Hematopoietic multipotent progenitor cell treated with erythropoietin and hydrocortisone succinate and interleukin-3 and kit ligand, for 15 days (in vitro differentiated cells): ENCODE measurements at places on chromosomes 12 and 14.

GRCh38 chr12:121764808-121765207 is 28.7 kb downstream of the RHOF start:
- no peak for DNase-seq

DNA sequence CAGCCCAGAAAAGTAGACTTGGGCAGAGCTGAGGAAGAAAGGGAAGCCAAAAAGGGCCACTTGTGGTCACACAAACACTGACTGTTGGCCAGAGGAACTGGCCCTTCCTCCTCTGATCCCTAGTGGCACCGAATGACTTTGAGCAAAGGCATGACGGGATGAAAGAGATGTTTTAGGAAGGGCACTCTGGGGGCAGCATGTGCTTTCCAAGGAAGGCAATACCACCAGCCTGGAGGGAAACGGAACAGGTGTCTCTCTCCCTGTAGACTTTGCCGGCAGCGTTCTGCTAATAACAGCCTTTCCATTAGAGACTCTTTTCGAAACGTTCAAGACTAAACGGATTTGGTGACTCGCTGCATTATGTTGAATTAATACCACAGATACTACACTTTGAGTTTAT is 12.3 kb upstream of the FBXO21 start:
- DNase-seq = no peak

DNA sequence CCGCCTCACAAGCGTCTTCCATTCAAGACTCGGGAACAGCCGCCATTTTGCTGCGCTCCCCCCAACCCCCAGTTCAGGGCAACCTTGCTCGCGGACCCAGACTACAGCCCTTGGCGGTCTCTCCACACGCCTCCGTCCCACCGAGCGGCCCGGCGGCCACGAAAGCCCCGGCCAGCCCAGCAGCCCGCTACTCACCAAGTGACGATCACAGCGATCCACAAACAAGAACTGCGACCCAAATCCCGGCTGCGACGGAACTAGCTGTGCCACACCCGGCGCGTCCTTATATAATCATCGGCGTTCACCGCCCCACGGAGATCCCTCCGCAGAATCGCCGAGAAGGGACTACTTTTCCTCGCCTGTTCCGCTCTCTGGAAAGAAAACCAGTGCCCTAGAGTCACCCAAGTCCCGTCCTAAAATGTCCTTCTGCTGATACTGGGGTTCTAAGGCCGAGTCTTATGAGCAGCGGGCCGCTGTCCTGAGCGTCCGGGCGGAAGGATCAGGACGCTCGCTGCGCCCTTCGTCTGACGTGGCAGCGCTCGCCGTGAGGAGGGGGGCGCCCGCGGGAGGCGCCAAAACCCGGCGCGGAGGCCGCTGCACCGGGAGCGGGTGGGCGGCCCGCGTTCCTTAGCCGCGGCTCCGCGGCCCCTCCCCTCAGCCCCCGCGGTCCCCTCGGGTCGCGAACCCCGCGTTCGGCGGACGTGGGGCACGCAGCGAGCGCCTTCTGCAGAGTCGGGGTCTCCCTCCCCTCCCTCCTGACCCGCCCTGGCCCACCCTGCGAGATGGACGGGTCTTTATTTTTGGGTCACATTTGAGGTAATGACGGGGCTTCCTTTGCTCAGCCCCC is at the start of gene UBC:
Gene UBC, minus strand, starts transcription at position 259 of the 847 bp plus-strand sequence. CDS start 879 bp downstream, outside the sequence.
- DNase-seq = peak; percentile 94

DNA sequence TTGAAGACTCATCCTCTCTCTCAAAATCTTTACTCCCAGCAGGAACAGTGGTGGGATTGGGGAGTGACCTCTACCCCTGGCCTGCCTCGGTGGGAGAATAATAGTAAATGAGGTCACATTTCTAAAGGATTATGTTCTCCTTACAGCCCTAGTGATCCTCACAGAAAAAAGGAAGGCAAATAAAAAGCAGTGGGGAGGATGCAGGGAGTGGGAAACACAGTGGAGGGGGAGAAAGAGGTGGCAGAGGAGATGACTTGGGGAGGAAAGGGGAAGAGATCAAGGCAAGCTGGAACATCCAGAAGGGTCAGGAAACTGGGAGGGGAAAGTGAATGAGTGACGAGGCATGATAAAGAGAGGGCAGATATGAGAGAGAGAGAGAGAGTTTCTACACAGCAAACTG is 8.3 kb upstream of the SYNDIG1L start:
- DNase-seq = no peak

DNA sequence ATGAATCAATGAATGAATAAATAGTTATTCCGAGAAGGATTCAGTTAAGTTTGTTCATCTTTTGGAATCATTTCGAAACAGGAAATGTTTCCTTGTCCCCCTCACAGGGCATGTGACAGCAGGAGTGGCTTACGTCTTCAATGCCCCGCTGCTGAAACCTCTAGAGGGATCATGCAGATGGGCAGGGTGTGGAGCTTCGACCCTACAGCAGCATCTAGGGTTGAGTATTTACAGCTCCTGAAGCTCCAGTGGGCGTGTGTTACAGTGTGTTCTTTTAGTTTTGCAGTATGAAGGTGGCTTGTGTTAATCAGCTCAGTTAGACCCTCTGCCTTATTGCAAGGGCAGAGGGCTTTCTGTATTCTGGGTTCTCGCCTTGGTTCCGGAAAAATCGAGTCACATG is 2.6 kb downstream of the NAV3 start:
- DNase-seq = no peak

DNA sequence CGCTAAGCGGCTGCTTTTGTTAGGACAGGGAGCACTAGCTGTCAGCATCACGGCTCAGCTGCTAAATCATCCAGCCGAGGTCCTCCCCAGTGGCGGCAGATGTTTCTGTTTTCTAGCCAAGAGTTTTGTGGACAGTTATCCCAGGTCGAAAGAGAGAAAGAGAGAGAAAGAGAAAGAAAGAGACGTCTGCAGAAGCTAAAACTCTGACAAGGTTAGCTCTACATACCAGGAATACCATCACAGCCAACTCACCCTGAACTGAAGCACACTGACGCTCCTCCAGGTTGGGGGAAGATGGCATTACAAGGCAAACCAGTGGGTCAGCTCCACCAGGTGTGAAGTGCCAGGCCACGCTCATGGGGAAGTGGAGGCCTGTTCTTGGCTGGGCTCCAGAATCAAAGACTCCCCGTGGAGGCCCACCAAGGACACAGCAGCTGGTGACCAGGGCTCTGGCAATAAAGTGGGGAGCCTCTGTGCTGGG is 64.9 kb upstream of the DICER1 start:
- no peak for DNase-seq

- DNase-seq = no peak
Observed at GRCh38 chr12:5846950-5847349, 98.1 kb downstream of the ANO2 start.

GRCh38 chr14:68442828-68443629 is 349.8 kb downstream of the ZFP36L1 start:
- DNase-seq = no peak

DNA sequence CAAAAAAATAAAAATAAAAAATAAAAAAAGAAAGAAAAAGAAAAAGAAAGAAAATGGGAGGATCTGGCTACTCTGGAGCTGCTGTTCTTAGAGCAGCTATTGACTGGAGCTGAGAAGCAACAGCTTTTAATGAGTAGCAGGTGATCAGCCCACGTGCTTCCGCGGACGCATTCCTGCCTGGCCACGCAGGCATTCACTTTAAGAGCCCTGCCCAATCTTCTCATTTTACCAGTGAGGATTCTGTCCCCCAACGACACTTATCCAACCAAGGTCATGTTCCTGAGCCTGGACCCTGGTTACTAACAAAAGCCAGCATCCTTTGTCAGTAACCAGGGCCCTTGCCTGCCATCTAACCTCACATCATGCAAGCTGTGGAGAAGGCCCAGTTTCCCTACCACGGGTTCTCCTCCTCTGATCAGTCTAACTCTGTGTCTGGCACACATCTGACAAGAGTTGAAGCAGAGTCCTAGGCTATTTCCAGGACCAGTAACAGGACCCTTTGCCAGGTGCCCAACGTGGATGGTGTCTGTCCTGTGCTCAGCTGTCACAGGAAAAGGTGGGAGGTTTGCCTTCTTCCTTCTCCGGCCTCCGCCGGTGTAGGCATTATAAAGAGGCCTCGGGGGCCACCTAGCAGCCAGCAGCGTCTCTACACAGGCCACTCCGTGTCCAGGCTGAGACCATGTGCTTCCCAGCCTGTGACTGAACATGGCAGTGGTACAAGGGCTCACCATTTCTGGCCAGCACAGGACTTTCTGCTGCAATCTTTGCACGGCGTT is 60.9 kb upstream of the GPATCH2L start:
- DNase-seq = no peak

- DNase-seq = no peak
Observed at GRCh38 chr12:113396828-113397496, 6.7 kb downstream of the SDS start.

DNA sequence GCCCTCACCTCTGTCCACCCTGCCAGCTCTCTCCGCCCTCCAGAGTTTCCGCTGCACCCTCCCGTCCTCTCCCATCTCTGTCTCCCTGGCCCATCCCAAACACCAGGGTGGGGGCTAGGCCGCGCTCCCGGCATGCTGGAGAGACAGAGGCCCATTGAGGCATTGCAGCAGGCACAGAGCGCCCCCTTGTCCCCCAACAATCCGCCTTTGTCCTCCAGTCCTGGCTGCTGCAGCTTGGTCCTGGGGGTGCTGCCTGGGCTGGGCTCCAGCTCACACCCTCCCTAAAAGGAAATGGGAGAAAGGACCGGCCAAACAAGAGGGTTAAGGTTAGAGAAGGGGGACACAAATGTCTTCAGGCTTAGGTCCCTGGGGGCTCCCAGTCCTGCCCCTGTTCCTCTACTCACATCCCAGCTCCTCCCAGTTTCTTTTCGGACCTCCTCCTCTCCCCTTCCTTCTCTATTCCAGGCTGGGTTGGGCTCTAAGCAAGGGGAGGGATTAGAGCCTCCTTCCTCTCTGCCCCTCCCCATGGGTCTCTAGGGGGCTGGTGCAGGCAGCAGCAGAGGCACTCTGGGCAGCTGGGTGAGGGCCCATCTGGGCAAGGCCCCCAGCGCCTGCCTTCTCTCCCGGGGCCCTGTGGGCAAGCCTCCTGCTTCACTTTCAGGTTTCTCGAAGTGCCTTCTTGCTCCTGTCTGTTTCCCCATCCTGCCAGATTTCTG is at the start of gene CMTM5:
Gene CMTM5, plus strand, starts transcription at position 565 of the 716 bp plus-strand sequence. CDS start 206 bp downstream, outside the sequence.
- DNase-seq = no peak

- DNase-seq = no peak
Observed at GRCh38 chr12:129145381-129145780, 292.1 kb downstream of the GLT1D1 start.

GRCh38 chr12:81500788-81501187 is 258.4 kb downstream of the PPFIA2 start:
- DNase-seq = no peak

DNA sequence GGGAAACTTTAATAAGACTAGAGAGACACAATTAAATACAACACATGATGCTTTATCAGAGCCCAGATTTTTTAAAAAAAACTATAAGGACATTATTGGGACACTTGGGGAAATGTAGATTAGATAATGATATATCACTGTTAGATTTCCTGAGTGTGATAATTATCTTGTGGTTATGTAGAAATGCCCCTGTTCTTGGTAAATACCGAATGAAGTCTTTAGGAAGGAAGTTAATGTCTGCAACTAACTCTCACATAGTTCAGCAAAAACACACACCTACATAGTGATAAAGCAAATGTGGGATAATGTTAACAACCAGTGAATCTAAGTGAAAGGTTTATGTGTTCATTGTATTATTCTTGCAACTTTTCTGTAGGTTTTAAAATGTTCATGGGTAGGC is 14.6 kb upstream of the CACNB3 start:
- DNase-seq = no peak

GRCh38 chr12:114682785-114683708 is 928 bp downstream of the TBX3 start:
- no peak for DNase-seq

- DNase-seq = peak; percentile 9
Observed at GRCh38 chr14:75003250-75004027, 718 bp downstream of the EIF2B2 start.

DNA sequence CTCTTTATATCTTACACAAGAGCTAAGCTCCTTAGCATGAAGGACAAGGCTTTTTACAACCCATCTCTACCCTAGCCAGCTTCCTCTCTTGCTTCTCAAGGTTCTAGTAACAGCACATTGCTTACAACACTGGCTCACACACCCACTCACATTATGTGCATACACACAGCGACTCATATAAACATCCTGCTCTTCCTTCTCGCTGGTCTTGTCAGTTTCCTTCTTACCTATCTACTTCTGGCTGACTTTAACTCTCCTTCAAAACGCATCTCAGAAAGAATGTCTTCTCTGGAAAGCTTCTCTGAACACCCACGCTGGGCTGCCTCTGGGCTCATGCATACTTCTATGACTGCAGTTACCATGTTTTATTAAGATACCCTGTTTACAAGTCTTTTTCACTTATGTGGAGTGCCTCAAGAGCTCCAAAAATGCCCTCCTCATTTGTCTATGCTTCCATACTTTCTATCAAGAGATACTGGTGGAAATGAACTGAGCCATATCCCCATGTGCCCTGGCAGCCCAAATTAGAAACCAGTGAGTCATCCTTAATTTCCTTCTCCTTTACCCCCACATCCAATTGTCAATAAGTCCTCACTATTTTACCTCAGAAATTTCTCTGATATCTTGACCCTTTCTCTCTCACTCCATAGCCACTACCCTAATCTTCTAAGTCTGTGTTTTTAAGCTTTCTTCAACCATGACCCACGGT is 126.9 kb upstream of the KRAS start:
- DNase-seq = no peak

GRCh38 chr12:15837141-15837790 is 44.9 kb upstream of the STRAP start:
- DNase-seq = no peak

DNA sequence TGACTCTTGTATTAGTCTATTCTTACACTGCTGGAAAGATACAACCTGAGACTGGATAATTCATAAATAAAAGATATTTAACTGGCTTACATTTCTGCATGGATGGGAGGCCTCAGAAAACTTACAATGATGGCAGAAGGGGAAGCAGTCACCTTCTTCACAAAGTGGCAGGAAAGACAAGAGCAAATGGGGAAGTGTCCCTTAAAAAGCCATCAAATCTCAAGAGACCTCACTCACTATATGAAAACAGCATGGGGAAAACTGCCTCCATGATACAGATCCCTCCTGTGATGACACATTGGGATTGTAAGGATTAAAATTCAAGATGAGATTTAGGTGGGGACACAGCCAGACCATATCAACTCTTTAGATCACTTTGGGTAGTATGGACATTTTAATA is 83.7 kb downstream of the TMTC3 start:
- DNase-seq = no peak

GRCh38 chr12:50104417-50105366 is 884 bp downstream of the GPD1 start:
- no peak for DNase-seq

GRCh38 chr12:69474456-69474855 is 4.3 kb downstream of the FRS2 start:
- DNase-seq = no peak

GRCh38 chr12:55777856-55778255 is 34.9 kb downstream of the GDF11 start:
- DNase-seq = no peak

GRCh38 chr12:77189901-77190416 is 124.6 kb upstream of the E2F7 start:
- no peak for DNase-seq

GRCh38 chr14:34983786-34984185 is 994 bp downstream of the SRP54 start:
- DNase-seq = no peak

- DNase-seq = no peak
Observed at GRCh38 chr12:5557906-5558305, 126.0 kb downstream of the NTF3 start.

GRCh38 chr12:31120392-31121008 is 46.8 kb downstream of the DDX11 start:
- DNase-seq = no peak
